Stimulated activated CD4-positive, alpha-beta T cell treated with anti-CD3 and anti-CD28 coated beads, Interleukin-4, amount 100 ng/mL, for 1 hour (primary cell): ENCODE measurements at places on chromosomes 12 and 14.

DNA sequence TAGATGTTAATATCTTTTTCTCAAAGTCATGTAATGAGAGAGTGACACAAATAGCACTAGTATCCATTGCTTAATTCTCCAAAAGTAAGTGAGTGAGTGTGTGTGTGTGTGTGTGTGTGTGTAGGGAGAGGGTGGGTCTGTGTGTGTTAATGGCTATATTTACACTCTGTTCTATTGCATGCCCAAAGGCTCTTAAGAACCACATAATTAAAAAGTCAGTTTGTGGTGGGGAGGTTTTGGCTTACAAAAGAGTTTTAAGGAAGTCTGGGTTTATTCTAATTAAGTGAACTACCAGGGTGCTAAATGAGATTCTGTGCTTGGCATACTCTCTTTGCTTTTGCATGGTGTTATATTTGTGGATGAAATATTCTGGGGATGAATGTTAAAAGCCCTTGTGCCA, 1897.6 kb upstream of the FLRT2 start:
- DNase-seq: no peak

DNA sequence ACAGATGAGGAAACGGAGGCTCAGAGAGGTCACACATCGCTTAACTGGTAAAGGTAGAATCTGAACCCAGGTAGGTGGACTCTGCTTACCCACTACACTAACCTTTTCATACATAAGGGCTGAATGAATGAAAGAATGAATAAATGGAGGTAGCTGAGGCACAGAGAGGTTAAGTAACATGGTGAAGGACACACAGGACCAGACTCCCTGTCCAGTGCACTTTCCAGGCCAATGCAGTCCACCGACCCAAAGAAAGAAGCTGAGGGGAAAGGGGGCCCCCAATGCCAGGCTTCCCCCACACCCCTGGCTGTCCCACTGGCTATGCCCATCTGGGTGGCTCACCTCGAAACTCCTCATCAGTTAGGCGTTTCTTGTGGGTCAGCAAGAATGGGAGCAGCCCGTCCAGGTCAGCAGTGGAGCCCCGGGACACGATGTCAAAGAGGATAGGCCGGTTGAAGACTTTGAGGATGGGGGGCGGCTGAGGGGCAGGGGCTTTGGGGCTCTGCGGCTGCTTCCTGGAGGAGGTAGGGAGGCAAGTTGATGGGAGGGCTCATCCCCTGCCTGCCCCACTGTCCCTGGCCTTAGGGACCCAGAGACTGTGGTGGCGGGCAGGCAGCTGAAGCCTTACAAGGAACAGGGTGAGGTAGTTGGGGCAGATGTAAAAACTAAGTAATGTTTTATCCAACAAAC, 25.1 kb downstream of the TRPV4 start:
- DNase-seq: no peak

DNA sequence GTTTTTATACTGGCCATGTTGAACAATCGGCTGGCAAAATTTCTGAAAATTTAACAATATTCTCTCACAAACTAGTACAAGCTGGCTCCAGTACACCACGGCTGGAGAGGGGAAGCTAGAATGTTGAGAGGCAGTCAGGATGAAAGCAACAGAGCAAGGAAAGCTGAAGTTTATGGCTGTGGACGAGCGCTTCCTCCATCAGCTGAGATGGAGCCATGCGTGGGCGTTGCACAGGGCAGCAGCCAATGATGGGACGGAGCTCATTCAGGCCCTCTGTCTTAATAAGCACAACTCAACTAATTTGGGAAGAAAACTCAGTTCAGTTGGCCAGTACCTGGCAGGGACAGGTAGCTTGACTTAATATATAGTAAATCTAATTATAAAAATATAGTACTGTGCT, 14.1 kb upstream of the DCP1B start:
- DNase-seq: no peak

- DNase-seq: no peak
These were observed 6.9 kb upstream of the MED13L start for GRCh38 chr12:116284396-116284795.

DNA sequence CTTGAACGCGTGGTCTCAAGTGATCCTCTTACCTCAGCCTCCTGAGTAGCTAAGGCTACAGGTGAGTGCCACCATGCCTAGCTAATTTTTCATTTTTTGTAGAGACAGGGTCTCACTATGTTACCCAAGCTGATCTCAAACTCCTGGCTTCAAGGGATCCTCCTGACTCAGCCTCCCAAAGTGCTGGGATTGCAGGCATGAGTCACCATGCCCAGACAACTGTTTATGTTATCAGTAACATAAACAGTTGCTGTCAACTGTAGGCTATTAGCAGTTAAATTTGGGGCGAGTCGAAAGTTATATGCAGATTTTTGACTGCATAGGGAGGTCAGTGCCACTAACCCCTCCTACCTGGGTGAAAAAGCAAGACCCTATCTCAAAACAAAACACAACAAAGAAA, 26.2 kb upstream of the LRRK2 start:
- no peak for DNase-seq

DNA sequence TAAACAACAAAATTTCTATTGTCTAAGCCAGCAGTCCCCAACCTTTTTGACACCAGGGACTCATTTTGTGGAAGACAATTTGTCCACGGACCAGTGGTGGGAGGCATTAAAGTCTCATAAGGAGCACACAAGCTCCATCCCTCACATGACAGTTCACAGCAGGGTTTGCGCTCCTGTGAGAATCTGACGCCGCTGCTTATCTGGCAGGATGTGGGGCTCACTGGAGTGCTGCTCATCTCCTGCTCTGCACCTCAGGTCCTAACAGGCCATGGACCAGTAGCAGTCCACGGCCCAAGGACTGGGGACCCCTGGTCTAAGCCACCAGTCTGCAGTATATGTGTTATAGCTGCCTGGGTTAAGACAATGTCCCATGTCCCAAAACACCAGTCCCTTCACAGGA, 27.2 kb downstream of the VCPKMT start:
- DNase-seq: peak; percentile 22

GRCh38 chr14:75165586-75166391, 10.6 kb downstream of the TMED10 start:
- DNase-seq: no peak

DNA sequence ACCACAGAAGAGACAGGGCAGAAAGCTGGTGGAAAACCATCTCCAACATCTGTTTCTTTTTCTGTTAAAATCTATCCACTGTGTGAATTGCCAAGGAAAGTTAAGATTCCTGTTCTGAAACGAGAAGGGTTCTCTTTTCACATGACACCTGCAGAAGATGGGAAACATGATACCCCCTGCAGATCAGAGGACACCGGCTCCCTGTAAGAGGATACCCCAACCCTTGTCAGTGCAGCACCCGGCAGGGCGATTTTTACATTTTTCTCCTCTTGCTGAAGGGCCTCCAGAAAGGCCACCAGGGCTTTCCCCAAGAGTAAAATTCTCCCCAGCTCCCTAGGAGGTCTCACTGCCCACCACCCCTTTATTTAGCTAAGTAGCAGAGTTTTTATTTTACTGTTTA, 48.2 kb downstream of the DPF3 start:
- DNase-seq: no peak

GRCh38 chr12:39401459-39401858, 41.5 kb downstream of the KIF21A start:
- no peak for DNase-seq

- DNase-seq: no peak
These were observed 3.4 kb downstream of the DHH start for GRCh38 chr12:49091056-49091835.

- no peak for DNase-seq
These were observed 35.7 kb upstream of the TMEM263 start for GRCh38 chr12:106919910-106920544.

- no peak for DNase-seq
These were observed 20.7 kb downstream of the PHLDA1 start for GRCh38 chr12:76010732-76011458.

- no peak for DNase-seq
These were observed 146.8 kb upstream of the C14orf180 start for GRCh38 chr14:104432611-104433231.

DNA sequence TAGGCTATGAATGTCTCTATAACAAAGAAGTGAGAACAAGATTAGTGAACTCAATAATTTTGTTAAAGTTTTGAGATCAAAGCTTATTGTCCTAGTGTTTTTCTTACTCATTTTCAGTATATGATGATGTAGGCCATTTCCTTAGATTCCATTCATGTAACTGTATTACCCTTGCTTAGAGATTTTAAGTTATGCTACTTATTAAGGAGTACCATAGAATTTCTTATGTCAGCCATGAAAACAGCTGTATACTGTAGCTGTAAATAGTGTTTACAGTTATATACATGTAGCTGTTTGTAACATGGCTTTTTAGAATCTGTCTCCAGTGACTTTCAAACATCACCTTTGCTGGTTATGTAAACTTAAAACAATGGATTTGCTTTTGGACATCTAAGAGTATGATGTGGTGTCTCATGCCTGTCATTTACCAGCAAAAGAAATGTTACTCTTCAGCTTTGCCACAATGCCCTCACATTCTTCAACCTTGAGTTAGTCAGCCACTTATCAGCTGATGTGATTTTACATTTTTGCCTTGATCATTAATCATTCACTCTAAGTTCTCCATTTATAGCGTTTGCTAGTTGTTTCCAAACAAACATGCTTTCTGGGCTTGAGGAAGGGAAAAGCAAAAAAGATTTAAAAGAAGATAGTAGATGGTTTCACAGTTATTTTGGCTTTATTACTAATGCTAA, 55.5 kb downstream of the SLC16A7 start:
- no peak for DNase-seq

- no peak for DNase-seq
These were observed 15.2 kb downstream of the SERPINA12 start for GRCh38 chr14:94494085-94494484.

DNA sequence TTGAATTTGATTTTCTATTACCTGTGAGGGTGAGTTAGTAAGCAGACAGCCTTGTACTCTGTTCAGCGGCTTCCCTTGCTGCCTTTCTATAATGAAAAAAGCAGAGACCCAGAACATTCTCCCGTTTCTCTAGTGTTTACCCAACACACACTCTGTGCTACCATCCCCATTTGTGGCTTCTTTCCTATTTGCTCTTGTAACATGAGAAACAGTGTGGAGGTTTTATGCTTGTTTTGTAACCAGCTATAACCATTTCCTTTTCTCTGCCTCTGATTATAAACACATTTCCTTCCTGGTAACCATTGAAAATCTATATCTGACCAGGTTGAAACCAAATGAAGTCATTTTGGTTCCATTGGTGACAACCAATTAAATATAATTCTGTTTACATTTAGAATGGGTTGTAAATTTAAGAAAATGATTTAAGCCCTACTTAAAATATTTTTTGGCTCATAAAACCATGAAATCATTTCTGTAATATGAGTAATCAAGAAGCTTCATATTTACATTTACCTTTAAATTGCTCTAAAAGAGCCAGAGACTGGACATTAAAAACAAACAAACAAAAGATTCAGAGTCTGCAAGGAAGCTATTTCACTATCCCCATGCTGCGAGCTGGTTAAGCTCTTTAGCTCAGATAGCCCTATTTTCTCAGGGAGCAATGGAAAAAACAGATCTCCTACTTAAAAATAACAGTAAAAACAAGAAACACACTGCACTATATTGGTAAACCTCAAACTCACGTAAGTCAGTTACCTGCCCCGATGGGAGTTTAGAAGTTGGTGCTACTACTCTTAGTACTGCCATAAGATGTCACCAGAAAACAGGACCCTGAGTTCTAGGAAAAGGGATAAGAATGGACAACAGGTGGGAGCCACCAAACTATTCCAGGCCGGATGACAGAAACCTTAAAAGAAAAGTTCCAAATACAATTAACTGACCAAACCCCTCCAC, 206.5 kb upstream of the EEA1 start:
- no peak for DNase-seq

DNA sequence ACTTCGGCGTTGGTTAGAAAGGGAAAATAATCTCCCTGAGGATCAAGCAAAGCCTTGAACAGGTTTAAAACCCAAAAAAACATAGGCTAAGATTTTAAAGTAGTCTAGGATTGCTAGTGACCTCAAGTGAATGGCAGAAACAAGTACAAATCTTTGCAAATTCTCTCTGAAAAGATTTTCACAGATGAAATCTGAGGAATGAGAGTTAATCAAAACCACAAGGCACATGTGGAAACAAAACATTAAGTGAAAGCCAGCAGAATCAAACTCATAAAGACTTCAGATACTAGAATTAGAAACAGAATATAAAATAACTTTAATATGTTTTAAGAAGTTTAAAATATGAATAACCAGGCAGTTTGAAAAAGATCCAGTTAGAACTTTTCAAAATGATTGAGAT, 52.2 kb upstream of the CFL2 start:
- DNase-seq: no peak

DNA sequence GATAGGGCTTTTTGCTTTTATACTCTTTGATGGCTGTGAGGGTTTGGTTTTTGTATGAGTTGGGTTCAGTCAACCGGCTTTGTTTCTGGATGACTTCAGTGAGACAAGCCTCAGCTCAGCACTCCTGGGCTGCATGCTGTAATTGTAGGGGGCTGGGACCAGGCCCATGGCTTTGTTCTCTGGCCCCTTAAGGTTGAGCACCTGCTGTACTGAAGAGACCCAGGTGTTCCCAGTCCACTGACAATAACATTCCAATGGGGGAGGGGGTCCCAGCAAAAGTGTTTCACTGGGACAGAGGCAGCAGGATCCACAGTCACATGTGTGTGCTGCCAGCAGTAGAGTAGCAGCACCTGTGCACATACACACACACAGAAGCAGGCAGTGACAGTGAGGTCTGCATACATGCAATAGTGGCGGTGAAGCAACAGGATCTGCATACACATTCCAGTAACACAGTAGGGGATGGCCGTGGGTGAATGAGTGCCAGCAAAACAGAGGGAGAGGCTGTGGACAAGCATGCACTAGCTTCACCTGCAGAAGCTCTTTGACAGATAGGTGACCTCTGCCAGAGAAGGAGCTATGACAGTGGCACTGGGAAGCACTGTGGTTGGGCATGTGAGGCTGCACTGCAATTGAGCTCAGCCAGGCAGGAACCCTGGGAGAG, 240.4 kb downstream of the ASCL1 start:
- DNase-seq: no peak

- DNase-seq: no peak
These were observed 272 bp downstream of the HECTD1 start for GRCh38 chr14:31207287-31207754.

DNA sequence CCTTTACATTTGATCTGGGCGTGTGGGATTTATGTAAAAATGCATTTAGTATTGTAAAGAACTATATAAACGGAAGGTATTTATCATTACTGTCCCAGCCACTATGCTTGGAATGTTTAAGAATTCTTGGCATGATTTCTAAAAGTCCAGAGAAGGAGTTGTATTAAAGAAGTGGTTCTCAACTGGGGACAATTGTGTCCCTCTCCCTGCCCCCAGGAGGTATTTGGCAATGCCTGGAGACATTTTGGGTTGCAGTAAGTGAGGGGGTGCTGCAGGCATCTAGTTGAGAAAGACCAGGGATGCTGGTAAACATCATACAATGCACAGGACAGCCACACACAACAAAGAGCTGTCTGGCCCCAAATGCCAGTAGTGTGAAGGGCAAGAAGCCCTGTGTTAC, 7.2 kb downstream of the SLC38A1 start:
- no peak for DNase-seq

DNA sequence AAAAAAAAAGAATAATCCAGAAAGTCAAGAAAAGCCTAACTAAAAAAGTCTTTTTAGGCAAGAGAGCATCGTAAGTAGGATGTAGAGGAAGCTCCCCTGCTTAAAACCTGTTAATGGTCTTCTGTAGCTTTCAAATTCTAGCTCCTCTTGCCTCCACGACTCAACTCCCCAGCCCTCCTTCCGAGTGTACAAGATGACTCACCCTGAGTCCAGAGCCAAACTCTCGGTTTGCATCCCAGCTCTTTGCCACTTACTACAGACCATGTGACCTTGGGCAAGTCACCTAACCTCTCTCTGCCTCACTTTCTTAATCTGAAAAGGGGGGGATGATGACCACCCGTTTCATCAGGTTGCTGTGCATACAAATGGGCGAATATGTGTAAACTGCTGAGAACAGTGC, 460.4 kb downstream of the DPF3 start:
- DNase-seq: no peak

- DNase-seq: no peak
These were observed 128.1 kb upstream of the SLC38A2 start for GRCh38 chr12:46500673-46501072.
